Fibroblast of villous mesenchyme (primary cell): ENCODE measurements at places on chromosomes 7 and 10. TPM values are rescaled to one million over a fixed set of nuclear protein-coding genes. Genes with fewer than 3 reads are reported as not detected.

- no peak for DNase-seq
These were observed 1.6 kb downstream of the FAM204A start for GRCh38 chr10:118340486-118340885.

- peak; percentile 92 for DNase-seq
These were observed 56.1 kb downstream of the ATAD1 start for GRCh38 chr10:87761892-87762291.

The CDK1 gene
- 20.0 and 49.2 TPM in 2 replicates for total RNA-seq

DNA sequence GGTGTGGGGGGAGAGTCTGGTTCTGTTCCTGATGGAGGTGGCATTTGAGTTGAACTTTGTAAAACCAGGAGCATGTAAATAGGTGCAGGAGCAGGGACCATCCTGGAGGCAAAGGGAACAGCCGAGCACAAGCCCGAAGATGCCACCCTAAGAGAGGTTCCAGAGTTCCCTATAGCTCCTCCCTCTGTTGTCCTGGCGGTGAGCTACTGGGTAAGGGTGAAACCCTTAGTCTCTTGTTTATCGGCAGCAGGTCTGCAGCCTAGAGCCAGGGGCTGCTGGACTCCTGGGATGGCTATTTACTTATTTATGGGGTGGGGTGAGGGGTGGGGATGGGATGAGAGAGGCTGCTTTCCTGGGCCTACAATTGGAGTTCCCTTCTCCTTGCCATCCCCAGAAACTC is 6.5 kb upstream of the LBX1 start:
- no peak for DNase-seq

The SEC31B gene
- 2.6 and 3.9 TPM in 2 replicates for total RNA-seq

DNA sequence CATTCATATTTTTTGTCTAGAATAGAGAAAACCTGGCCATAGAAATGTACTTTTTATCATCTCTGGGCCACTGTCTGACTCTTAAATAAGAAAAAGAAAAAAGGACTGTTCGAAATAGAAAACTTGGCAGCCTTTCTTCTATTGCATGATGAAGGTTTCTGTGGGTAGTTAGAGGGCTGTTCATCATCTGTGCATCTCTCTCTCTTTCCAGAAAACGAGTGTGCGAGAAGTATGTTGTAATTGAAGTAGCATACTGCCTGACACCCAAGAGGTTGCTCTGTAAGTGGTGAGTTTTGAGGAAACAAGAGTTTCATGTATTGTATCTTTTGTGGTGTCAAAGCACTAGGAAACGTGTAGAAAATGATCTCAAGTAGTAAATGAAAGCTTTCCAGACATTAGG is 343.2 kb upstream of the TMEM229A start:
- no peak for DNase-seq

DNA sequence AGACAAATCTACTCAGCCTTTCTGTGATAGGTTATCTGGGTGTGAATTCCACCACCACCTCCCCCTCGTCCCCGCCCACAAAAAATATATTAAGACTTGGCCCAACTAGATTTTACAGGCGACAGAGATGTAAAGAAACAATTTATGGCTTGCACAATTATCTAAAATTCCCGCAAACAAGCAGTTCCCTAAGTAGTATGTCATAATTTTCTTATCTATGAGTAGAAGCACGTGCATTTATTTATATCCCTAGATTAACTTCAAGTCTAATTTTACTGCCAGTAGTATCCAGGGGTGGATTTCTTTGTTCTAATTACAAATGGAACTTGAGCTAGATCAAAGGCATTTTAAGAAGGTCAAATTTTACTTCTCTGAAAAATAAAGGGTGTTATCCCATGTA is 1.7 kb downstream of the TSPAN12 start:
- DNase-seq, result peak; percentile 2

- peak; percentile 10 for DNase-seq
These were observed 97.2 kb downstream of the KMT2C start for GRCh38 chr7:152338561-152338960.

The FAM237B gene
- total RNA-seq, result not detected in 2 replicates

The ZNF800 gene
- 19.3 and 24.6 TPM in 2 replicates for total RNA-seq

The UCN3 gene
- not detected in 2 replicates for total RNA-seq

DNA sequence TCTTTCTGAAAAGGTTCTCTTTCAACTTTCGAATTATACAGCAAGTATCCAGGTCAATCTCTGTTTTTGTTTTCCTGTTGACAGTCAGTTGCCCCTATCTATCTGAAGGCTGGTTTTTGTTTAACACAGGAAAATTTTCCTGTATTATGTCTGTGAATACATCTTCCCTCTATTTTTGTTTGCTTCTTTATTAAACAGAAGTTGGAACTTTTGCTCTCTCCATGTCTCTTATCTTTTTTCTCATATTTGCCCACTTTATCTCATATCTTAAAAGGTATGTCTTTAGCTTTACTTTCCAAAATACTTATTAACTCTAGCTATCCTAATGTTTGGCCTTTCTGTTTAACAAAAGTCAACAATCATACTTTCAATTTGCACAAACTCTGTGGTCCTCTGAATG is 95.0 kb downstream of the BRAF start:
- no peak for DNase-seq

The CDH23 gene
- total RNA-seq, result under 0.01 TPM in 2 replicates

DNA sequence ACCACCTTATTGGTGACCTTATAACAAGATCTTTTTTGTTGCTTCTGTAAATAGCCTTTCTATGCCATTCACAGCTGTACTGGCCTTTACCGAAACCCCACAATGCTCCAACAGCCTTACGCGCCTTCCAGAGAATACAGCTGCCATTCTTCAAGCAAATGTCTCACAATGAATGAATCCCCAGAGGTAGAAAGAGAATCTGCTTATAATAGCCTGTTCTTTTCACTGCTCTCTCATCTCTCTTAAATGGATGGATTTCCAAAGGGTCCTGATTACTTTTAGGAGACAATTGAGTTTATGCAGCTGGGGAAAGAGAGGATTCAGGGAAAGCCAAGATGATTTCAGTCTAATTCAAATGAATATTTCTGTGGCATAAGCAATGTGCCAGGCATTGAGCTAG is 183.1 kb upstream of the PDE1C start:
- DNase-seq, result no peak

The CYP26A1 gene
- total RNA-seq, result under 0.01 TPM in 1 of 2 replicates, not detected in the other

The SPDYE8 gene
- not detected in 2 replicates for total RNA-seq

The SEMA3D gene
- 3.0 and 4.8 TPM in 2 replicates for total RNA-seq

The SLC12A9 gene
- total RNA-seq, result 16.0 and 20.0 TPM in 2 replicates

The WDFY4 gene
- not detected in 2 replicates for total RNA-seq

DNA sequence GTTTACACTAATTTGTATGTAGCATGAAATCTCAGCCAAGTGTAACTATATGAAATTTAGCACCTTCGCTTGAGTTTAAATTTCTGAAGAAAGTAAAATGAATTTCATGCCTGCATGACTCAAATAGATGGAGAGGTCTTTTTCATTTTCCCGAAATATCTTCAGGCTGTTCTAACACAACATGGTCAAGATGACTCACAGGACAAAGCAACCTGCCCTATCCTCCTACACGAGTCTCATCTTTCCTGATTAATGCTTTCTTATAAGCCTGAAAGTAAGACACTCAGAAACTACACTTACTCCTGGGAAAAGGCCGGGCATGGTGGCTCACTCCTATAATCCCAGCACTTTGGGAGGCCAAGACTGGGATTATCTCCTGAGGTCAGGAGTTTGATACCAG is 41.2 kb downstream of the CH25H start:
- peak; percentile 74 for DNase-seq

- DNase-seq, result no peak
These were observed 41.1 kb downstream of the VIPR2 start for GRCh38 chr7:159103382-159104187.

The EVX1 gene
- total RNA-seq, result not detected in 2 replicates

GRCh38 chr7:47734287-47734948 is 152.5 kb upstream of the TNS3 start:
- DNase-seq, result no peak
